ENCODE measurements at places on chromosomes 3 and 15. TPM values are rescaled to one million over a fixed set of nuclear protein-coding genes. Genes with fewer than 3 reads are reported as not detected.

CATSPER2 gene
- total RNA-seq: 2.0 TPM

ENTPD3 gene
- not detected for total RNA-seq

GRM2 gene
- 1.0 TPM for total RNA-seq

NDN gene
- total RNA-seq: 23.5 TPM

ARNT2 gene
- 21.2 TPM for total RNA-seq

All from A375 (cell line).